ENCODE measurements at places on chromosomes 5 and 9.

GRCh38 chr9:76232861-76233489, 161.3 kb downstream of the RFK start:
- no peak for DNase-seq

DNA sequence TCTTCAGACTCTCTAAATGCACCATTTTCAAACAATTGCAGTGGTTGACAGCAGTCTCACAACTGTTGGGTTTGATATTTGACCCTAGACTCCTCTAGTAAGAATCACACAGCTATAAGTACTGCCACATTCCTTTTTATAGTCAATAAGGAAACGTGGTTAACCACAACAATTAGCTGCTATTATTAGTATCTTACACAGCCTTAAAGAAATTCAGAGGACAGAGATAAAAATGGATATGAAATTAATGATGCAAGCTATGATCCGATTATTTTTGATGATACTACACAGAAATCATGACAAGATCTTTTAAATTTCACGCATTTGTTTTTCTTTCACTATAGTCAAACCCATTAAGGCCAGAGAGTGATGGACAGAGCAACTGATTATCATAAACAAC, 288.6 kb upstream of the C9orf72 start:
- DNase-seq, result no peak

GRCh38 chr5:123028222-123028621, 8.3 kb downstream of the PPIC start:
- DNase-seq, result no peak

DNA sequence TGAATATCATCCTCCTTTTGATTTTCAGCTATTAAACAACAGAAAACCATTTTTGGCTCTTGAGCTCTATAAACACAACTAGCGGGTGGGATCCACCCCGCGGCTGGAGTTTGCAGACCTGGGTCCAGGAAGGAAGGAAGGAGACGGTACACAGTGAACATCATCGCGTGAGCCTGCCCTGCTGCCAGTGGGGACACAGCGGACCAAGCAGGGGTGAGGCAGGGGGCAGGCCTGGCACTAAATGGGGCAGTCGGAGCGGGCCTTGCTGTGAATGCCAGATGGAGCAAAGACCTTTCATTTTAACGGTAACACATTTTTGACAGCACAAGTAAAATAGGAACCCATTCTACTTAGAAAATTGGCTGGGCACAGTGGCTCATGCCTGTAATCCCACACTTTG, 14.4 kb downstream of the TSPAN17 start:
- DNase-seq, result no peak

DNA sequence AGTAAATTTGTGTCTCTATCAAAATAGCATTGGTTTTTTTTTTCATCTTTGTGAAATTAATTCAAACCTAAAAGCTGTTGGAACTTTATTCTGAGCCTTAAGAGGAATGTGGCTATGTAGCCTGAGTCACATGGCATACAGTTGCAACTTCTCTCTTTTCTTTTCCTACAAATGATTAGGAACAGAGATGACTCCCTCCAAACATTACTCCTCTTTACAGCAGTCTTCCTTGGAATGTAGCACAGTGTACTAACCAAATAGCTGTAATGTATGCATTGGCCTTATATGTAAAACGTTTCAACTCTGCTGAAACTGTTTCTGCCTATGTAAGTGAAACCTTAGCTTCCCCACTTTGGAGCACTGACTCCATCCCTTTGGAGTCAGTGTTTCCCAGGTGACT, 100.9 kb upstream of the MAP1B start:
- no peak for DNase-seq

DNA sequence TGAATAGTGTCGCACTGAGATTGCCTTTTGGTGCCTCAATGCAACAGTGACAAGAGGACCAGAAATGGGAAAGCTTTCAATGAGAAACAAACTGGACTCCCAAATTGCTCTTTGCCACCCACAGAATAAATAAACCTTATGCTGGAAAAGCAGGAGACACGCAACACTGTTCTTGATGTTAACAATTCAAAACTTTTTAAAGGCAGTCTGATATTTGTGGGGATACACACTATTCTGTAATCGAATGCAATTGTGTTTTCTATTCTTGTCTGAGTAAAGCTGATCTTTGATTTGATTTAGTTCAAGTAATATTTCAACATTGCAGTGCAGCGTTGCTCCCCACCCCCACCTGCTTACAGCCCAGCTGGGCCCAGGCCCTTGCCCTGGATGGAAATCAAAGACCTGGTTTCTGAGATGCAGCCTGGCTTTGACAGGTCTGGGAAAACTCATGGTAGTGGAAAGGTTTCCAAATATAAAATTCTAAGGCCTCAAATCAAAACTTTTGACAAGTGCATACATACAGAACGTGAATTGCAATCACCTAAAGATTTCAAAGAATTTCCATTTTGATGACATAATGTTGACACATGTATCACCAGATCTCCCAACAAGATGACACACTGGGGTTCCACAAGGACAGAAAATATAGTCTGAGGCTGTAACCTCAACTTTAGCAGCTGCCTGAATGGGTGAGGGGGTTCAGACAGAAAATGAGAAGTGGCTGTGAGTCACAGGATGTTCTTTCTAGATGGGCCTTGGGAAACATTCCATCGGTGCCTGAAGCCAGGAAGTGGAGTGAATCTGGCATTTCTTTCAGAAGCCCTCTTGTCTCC, 55.1 kb downstream of the ABCA1 start:
- DNase-seq, result no peak

- no peak for DNase-seq
Observed at GRCh38 chr5:167895899-167896659, 395.4 kb upstream of the WWC1 start.

DNA sequence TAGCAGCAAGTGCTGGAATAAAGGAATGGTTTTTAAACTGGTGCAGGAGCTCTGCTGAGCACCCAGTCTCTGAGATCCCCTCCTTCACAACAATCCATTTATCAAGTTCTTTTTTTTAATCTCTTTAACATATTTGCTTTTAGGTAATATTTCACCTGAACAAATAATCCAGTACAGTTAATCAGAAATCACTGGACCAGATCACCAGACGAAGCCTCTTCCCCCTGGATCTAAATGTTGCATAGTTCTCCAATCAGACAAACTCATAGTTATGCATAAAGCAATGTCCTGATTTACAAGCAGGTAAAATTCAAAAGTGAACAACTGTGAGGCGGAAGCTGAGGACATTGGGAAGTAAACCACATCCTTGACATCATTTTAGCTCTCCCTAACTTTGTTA, 657.7 kb upstream of the RORB start:
- no peak for DNase-seq

- DNase-seq, result no peak
Observed at GRCh38 chr5:57906671-57907070, 424.1 kb upstream of the ACTBL2 start.

DNA sequence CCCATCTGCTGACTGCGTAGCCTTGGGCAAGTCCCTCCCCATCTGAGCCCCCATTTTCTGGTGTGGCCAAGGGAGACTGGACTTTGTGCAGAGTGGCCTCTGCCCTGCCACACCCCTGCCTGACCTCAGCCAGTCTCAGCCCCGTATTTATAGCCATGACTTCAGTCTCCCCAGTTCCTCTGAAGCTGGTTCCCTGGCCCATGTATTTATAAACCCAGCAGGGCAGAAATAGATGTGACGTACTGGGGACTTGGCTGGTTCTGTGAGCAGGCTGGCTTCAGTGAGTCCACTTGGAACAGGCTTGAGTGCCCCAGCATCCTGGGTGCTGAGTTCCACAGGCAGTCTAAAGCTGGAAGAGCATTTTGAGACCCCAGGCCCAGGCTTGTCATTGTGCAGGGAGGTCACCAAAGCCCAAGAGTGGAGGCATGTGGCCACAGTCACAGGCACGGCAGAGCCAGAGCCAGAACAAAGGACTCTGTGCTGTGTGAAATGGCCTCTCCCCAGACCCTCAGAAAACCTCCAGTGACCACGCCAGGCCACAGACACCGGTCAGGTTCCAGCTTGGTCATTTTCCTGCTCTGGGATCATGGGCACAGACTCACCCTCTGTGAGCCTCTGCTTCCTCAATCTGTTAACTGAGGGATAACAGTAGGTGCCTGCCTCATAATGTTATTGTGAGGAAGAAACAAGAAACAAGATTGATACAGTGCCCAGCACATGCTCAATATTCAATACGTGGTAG, 30.4 kb upstream of the SYNPO start:
- no peak for DNase-seq

GRCh38 chr5:62477801-62478200, 65.2 kb downstream of the IPO11 start:
- DNase-seq, result no peak

GRCh38 chr5:85304524-85304923, 919.8 kb upstream of the EDIL3 start:
- DNase-seq, result no peak

DNA sequence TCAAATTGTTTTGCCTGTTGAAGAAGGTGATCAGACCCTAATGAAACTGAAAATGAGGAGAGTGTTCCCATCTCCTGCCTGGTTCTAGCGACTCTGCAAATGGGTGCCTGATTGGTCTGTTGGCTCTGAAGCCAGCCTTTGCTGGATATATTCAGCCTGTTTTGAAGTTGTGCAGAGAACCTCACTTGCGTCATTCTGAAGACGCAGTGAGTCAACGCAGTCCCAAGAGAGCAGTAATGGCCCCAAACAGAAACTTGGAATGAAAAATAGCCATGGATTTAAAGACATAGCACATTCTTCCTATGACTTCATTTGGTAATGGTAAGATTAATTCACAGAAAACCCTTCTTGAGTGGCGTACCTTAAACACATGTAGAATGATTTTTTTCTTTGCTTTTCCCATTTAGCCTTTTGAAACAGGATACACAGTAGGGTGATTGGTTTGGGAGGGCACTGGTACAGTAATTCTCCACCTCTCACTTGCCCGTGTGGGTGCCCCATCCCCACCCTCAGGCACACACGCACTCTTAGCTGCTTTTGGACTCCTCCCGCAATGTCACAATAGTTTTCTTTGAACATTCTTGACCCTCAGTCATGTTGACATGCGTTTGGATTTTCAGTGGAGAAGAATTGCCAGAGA, 54.1 kb upstream of the ABL1 start:
- DNase-seq, result no peak

DNA sequence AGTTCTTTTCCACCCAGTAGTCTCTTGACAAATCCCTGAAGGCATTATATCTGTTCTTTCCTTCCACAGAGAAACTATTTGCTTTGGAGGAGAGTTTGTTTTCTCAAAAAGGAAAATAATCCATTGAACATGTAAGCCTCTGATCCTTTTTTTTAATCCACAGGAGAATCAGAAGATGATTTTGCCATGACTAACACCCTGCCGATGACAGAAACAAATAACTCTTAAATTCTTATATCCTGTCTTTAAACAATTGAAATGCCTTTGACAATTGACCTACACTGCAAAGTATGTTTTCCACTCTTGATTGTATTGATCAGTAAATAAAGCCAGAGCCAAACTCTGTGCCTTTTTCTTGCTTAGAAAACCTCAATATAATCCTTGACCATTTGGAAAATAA, 666.4 kb upstream of the CTNND2 start:
- no peak for DNase-seq

GRCh38 chr5:136731241-136731900, 366.0 kb upstream of the TRPC7 start:
- DNase-seq, result no peak

GRCh38 chr9:107484117-107484723, 5.3 kb downstream of the KLF4 start:
- no peak for DNase-seq

DNA sequence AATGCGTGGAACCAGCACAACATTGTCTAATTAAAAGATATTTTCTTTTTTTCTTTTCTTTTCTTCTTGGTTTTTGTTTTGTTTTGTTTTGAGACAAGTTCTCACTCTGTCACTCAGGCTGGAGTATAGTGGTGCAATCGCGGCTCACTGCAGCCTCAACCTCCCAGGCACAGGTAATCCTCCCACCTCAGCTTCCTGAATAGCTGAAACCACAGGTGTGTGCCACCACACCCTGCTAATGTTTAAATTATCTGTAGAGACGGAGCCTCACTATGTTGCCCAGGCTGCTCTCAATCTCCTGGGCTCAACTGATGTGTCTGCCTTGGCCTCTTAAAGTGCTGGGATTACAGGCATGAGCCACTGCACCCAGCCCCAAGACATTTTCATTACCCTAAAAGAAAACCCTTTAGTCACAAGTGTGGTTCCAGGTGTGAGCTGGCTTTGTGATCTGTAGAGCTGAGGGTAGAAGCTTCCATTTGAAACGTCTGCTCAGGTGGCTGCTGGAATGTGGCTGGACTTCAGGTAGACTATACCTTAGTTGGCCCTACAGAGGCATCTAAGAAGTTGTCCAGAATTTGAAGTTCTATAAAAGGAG, 19.1 kb upstream of the NEK6 start:
- DNase-seq, result no peak

GRCh38 chr5:163502521-163502920, 2.9 kb upstream of the MAT2B start:
- DNase-seq, result no peak

DNA sequence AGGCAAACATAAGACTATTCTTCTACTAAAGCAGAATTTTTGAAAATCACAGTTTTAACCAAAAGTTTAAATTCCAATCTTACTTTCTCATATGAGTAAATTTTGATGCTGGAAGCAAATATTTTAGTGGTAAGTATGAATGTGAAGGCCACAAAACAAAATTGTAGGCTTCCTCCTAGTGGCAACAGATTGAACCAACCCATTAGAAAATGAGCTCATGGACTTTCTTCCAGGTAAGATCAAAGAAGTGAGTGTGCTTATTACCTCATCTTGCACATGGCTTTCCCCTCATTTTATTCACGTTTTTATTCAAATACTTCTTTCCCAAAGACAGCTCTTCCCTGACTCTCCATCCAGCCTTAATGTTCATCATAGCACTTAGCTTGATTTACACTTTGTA, 16.5 kb upstream of the RLN2 start:
- no peak for DNase-seq

DNA sequence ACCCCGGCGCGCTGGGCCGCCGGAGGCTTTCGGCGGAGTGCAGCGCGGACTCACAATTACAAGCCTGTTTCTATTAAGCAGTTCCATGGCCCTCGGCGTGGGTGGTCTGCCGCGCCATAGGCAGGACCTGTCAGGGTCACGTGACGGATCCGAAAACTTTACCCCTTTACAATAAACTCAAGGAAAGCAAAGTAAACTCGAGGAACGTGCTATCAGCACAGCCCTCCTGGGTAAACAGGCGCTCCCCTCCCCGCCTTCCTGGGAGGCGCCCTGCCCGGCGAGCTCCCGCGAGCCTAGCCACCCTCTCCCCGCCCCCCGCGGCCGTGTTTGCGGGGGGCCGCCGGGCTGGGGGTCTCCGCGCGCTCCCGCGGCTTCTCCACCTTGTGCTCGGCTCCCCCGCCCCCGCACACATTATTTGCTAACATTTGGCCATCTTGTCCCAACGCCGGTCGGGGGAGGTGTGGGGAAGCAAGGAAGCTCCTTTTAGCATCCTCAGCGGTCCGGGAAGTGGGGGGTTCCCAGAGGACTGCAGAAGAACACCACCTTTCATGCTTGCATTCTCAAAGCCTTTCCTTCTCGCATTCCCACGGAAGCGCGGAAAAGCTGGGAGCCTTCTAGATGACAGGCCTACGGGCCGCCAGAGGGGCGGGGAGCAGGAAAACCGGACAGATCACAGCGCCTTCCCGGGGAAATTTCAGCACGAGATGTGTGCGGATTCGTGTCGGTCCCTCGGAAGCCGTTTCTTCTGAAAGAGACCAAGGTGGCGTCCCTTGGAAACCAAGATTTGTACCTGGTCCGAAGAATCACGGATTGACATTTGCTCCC, at the start of gene PTCH1:
TSS of gene PTCH1 (minus strand) at position 238 of the 825 bp plus-strand sequence.
- no peak for DNase-seq

- DNase-seq, result no peak
Observed at GRCh38 chr5:105789246-105789645, 1881.5 kb downstream of the EFNA5 start.
